ENCODE measurements at places on chromosomes 13 and 19. TPM values are rescaled to one million over a fixed set of nuclear protein-coding genes. Genes with fewer than 3 reads are reported as not detected.

Gene TMEM59L
- 90.2 TPM for total RNA-seq

Gene PRRG2
- total RNA-seq = 1.2 TPM

Gene KLF1
- total RNA-seq = 0.69 TPM

Gene S1PR5
- total RNA-seq = not detected

Gene NLRP4
- under 0.01 TPM for total RNA-seq

Gene ZNF536
- total RNA-seq = 39.0 TPM

Gene F10
- 0.69 TPM for total RNA-seq

Gene ZNF793
- 44.5 TPM for total RNA-seq

Gene CGB5
- total RNA-seq = not detected

Gene MEIS3
- total RNA-seq = 76.4 TPM

Gene ZFP82
- total RNA-seq = 53.7 TPM

Gene UTP14C
- total RNA-seq = 32.8 TPM

Gene SLC25A41
- 0.69 TPM for total RNA-seq

Gene TNFSF9
- 4.2 TPM for total RNA-seq
